ENCODE measurements at places on chromosomes 16 and 17. TPM values are rescaled to one million over a fixed set of nuclear protein-coding genes. Genes with fewer than 3 reads are reported as not detected.

The TLCD3A gene
- total RNA-seq = 17.8 TPM

The CHP2 gene
- total RNA-seq = not detected

The CPHXL2 gene
- total RNA-seq = not detected

The MPP3 gene
- 4.3 TPM for total RNA-seq

The ABCA10 gene
- 4.2 TPM for total RNA-seq

The TBX2 gene
- 8.8 TPM for total RNA-seq

The ZFPM1 gene
- total RNA-seq = 2.8 TPM

The PRR29 gene
- 3.8 TPM for total RNA-seq

The CCL16 gene
- not detected for total RNA-seq

The LGALS3BP gene
- 387 TPM for total RNA-seq

The CMC2 gene
- 47.0 TPM for total RNA-seq

The VPS35 gene
- 86.5 TPM for total RNA-seq

The HAS3 gene
- 1.2 TPM for total RNA-seq

The C16orf92 gene
- not detected for total RNA-seq

The EVPLL gene
- total RNA-seq = not detected

The RHBDL3 gene
- not detected for total RNA-seq

The TMEM100 gene
- total RNA-seq = 7.6 TPM

The CHST4 gene
- total RNA-seq = not detected

The HSPB9 gene
- not detected for total RNA-seq

The SCARF1 gene
- total RNA-seq = under 0.01 TPM

The DHX58 gene
- total RNA-seq = 10.9 TPM

The USP43 gene
- total RNA-seq = not detected

The ROGDI gene
- 15.2 TPM for total RNA-seq

The GOSR1 gene
- total RNA-seq = 13.8 TPM

The IGSF6 gene
- not detected for total RNA-seq

The ITGAL gene
- total RNA-seq = not detected

The FNDC8 gene
- total RNA-seq = not detected

The CD300LB gene
- not detected for total RNA-seq

The FBXL20 gene
- total RNA-seq = 11.9 TPM

The FBXL16 gene
- 0.93 TPM for total RNA-seq

The GPR179 gene
- total RNA-seq = not detected

The DNAAF8 gene
- 5.1 TPM for total RNA-seq

The ADCY9 gene
- total RNA-seq = 30.2 TPM

The ZNF200 gene
- total RNA-seq = 6.1 TPM

The CTF1 gene
- 2.9 TPM for total RNA-seq

The INCA1 gene
- 1.6 TPM for total RNA-seq

The MYOCD gene
- under 0.01 TPM for total RNA-seq

The SPN gene
- not detected for total RNA-seq

The BIRC5 gene
- total RNA-seq = 2.0 TPM

The KRTAP17-1 gene
- total RNA-seq = not detected

The ARRB2 gene
- 5.5 TPM for total RNA-seq

The HBA1 gene
- total RNA-seq = 1.9 TPM
